Smooth muscle cell of bladder (primary cell): ENCODE measurements at places on chromosomes 6 and 20. TPM values are rescaled to one million over a fixed set of nuclear protein-coding genes. Genes with fewer than 3 reads are reported as not detected.

NMBR gene
- total RNA-seq, result 0.09 TPM in 1 of 2 replicates, not detected in the other

POU3F2 gene
- total RNA-seq, result not detected in 2 replicates

MEI4 gene
- total RNA-seq, result not detected in 2 replicates

PROCR gene
- 50.8 and 120 TPM in 2 replicates for total RNA-seq

SDCBP2 gene
- total RNA-seq, result 1.3 and 1.4 TPM in 2 replicates

IPCEF1 gene
- total RNA-seq, result 0.09 and 0.43 TPM in 2 replicates

TCP11 gene
- 0.14 TPM in 1 of 2 replicates, not detected in the other for total RNA-seq

PSORS1C2 gene
- total RNA-seq, result not detected in 2 replicates

ASCC3 gene
- total RNA-seq, result 86.9 and 97.2 TPM in 2 replicates

VSTM2L gene
- 0.85 and 1.1 TPM in 2 replicates for total RNA-seq

WFDC10B gene
- total RNA-seq, result 0.14 TPM in 1 of 2 replicates, not detected in the other

AKIRIN2 gene
- total RNA-seq, result 12.4 and 13.3 TPM in 2 replicates
